Right renal pelvis (tissue), 4 donors: ENCODE measurements at places on chromosomes 4 and X.

DNA sequence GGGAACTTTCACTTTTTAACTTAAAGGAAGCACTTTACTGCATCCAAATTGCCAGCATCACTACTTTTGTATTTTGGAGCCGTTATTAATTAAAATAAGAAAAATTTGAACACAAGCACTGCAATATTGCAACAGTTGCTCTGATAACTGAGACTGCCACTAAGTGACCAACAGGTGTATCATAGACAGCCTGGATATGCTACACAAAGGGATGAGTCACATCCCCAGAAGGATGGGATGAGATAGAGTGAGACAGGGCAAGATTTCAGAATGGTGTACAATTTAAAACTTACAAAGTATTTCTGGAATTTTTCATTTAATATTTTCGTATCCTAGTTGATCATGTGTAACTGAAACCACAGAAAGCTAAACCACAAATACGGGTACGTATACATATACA is 204.1 kb downstream of the MAPK10 start:
- DNase-seq, result no peak

DNA sequence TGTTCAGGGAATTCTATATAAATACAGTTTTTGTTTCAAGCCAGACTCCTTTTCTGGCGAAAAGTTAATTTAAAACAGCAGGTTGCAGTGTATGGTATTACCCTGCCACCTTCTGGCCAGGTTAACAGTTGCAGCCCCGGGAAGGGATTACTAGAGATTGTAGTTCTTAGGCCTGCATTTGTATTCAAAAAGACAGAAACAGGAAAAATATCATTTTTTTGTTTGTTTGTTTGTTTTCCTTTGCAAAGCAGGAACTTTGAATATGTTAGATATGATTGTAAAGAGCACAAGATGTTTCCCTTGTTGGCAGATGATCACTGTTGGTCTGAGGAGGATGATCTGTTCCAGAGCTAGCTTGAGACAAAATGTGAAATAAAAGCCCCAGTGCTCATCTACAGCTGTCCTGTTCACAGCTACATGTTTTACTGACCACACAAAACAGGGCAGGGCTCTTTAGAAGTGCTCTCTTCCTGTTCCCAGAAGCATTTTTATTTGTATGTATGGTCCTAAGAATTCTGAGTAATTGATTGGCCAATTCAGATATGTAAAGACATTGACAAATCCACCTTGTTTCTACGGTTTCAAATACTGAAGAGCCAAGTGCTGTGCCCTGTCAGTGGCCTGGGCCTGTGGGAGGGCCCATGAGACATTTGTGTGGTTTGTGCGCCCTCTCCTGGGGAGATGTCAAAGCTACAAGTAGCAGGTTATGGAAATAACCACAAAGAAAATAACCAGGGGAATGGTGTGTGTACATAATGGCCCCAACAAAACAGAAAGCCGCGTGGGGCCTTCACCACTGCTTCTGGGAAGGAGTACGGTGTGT is 57.9 kb downstream of the CLDN22 start:
- no peak for DNase-seq

- no peak for DNase-seq
Measured at GRCh38 chr4:101818362-101818761, 27.8 kb downstream of the BANK1 start.

DNA sequence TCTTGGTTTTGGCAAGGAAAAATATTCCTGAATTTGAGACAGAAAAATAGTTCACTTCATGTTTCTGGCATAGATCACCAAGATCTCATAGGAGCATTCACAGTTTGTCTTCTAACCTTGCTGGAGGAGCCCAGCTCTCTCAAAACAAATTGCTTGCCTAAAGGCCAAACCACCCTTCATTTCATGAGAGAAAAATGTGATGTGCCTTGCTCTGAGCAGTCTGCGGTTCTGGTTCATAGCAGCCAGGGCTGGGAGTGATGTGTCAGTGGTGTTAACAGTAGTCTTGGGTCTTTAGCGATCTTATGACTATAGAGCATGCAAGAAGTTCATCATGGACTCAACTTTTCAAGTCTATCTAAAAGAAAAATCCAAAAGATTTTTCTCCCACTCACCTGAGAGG is 183.3 kb downstream of the DCLK2 start:
- DNase-seq, result no peak

DNA sequence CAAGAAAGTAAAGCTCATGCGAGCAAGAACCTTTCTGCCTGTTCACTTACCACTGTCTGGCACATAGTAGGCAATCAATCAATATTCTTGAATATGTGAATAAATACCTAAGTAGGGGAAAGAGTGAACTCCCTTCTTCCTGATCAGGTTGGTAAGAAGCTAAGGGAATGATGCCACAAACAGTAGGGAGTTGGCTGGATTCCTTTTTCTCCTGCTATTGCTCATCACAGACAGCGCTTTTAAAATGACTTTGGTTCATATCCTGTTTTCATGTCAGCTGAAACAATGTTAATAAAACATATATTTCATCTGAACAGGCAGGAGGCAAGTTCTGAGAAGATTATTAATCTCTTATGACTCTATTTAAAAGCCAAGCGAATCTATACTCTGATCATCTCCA is 99.2 kb downstream of the NSUN7 start:
- DNase-seq, result no peak

GRCh38 chr4:95867919-95868318 is 28.0 kb downstream of the PDHA2 start:
- no peak for DNase-seq

DNA sequence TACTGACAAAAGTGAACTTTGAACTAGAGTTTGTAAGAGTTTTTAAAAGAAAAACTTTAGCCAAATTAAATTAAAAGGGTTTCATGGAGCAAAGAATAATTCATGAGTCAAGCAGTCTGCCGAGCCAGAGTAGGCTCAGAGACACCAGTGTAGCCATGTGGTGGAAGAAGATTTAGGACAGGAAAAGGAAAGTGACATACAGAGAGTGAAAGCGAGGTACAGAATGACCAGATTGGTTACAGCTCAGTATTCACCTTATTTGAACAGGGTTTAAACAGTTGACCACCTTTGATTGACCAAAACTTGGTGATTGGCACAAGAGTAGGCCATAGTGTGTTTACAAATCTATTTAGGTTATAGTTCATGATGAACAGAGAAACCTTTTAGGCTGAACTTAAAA is 377.8 kb downstream of the KLHL4 start:
- DNase-seq, result no peak
